ENCODE measurements at places on chromosomes 11 and 22.

DNA sequence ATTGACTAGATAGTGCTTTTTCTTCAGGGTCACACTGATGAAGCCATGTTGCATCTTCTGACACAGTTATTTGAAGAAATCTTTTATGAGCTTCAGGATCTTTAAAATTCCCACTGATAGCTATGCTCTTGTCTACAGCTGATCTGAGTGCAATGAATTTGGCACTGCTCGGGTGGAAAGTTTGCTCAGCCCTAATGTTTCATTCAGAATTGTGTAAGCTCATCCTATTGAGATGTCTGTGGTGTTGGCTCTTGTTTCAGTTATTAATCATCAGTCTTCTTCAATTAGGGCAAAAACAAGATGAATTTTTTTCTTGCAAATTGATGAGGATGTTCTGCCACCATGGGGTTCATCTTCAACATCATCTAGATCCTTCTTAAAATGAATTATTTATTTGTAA is 1387.0 kb upstream of the RAG2 start:
- DNase-seq: no peak

DNA sequence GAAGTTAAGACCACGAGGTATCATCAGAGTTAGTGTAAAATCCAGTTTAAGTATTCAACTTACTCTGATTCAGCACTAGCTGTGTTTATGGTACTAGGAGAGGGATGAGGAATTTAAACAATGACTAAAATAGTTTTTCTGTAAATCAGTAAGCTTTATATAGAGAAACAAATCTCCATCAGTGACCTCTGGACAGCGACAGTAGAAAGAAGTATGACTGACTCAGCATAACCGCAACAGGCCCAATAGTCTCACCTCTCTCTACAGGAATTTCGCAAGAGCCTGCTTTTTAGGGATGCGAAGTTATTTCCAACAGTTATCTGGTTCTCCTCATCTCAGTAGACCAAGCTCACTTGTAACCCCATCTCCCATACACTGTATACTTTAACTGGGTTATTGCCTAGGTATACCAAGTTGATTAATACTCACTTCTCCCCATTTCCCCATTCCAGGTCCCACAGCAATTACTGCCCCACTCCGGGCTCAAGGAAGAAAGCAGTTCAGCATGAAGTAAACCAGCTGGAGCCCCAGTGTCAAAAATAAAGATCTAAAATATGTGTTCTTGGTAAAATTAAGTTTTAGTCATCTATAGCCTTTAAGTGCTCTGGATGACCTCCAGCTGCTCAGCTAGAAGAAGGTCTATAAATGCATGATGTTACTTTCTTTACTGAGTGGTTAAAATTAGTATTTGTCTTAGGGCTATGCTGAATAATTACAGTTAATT is 770.6 kb upstream of the CCDC90B start:
- no peak for DNase-seq

GRCh38 chr22:19974268-19974861 is 32.7 kb upstream of the TXNRD2 start:
- peak; percentile 57 for DNase-seq

DNA sequence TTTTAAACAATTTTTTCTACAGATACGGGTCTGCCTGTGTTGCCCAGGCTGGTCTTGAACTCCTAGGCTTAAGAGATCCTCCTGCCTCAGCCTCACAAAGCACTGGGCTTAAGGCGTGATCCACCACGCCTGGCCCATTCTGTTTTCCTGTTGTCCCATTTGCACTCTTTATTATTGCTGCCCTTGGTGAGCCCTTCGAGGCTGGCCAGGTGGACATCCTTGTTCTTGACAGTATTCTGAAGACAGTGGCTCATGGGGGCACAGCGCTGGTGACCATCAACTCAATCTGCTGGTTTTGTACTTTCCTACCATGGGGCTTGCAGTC is 35.6 kb downstream of the TBC1D22A start:
- DNase-seq: no peak

DNA sequence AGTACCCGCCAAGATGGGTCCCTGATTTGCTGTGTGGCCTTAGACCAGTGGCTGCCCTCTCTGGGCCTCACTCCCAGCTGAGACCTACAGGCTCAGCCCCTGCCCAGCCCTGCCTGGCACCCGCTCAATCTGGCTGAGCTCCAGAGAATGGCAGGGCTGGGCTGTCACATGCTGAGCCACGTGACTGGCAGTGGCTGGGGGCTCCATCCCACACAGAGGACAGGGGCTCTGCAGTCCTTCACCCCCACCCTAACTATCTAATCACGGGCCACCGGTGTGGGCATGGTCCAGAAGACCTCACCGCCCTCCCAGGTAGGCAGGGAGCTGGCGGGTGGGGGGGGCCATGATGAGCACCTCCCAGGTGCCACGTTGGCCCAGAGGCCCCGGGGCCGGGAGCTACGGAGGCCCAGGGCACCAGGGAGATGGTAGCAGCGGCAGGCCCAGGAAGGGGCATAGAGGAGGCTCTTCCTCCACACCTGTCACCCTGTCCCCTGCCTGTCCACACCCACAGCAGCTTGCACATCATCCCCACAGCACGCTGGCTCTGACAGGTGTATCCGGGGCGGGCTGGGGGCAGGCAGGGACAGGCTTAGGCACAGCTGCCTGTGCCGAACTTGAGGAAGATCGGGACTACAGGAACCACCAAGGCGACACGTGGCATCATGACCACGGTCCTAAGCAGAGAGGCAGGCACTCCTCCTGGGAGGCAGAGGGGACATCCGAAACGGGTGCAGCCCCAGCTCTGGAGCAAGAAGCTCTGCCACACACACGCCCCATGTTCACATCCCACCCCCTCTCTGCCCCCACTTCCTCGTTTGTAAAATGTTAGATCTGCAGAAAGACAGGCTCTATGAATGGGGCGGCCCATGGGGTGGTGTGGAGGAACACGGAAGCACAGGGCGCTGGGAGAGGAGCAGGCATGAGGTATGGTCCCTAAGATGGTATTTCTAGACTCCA is 1.5 kb upstream of the ALDH3B1 start:
- DNase-seq: no peak

- no peak for DNase-seq
Measured at GRCh38 chr11:78791254-78791653, 216.6 kb upstream of the NARS2 start.

- peak; percentile 27 for DNase-seq
Measured at GRCh38 chr11:11843211-11843621, 1.4 kb downstream of the USP47 start.

GRCh38 chr22:43267981-43268660 is 75.1 kb downstream of the SCUBE1 start:
- no peak for DNase-seq

- DNase-seq: no peak
Measured at GRCh38 chr11:107675902-107676301, 36.0 kb downstream of the SLN start.

- no peak for DNase-seq
Measured at GRCh38 chr11:26623076-26623659, 51.1 kb upstream of the MUC15 start.

DNA sequence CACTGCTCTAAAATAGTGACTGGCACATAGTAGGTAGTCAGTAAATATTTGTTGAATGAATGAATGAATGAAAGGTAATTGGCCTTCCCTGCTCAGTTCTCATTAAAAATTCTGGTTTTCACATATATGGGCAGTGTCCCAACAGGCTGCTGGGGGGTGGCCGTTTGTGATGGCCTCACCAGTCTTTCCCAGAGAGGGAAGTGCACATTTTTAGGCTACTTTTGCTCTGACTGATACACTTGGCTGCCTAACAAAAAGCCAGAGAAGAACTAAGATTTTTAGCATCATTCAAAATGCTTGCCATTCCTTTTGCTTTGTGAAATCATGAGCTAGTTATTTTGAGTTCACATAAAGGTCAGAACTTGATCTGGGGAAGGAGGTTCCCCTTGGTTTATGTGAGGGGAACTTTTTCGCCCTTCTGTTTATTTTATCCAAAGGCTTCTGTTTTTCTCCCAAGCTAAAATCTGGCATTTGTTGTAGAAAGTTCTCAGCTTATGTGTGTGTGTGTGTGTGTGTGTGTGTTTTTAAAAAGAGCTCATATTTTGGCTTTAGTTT is 83.1 kb downstream of the PTPRJ start:
- no peak for DNase-seq

- DNase-seq: no peak
Measured at GRCh38 chr11:133219543-133219942, 312.8 kb downstream of the OPCML start.

- DNase-seq: peak; percentile 62
Measured at GRCh38 chr11:13465909-13466371, 2.9 kb upstream of the BTBD10 start.

DNA sequence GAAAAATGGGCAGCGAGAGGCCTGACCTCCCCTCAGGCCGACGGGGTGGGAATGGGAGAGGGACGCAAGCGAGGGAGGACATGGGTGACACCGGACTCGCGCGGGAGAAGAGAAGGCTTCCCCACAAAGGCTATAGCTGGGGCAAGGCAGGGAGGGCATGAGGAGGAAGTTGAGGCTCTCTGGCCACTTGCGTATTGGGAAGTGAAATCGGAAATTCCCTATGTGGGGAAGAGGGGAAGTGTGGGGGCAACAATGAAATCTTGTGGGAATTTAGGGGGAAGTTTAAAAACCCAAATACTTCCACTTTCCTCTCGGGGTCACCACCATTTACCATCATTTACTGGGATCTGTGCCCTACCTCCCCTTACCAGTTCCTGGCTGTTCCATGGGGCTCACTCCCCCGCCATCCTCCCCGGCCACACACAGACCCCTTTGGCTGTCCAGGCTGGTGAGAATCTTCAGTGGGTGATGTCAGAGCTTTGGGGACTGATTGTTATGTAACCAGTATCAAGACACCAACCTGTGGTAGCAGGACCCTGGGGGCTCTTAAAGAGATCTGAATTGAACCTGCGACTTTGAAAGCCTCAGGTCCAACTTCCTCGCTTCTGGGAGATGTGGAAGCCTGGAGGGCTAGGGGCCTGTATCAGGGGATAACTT is 951 bp upstream of the EHD1 start:
- DNase-seq: no peak

DNA sequence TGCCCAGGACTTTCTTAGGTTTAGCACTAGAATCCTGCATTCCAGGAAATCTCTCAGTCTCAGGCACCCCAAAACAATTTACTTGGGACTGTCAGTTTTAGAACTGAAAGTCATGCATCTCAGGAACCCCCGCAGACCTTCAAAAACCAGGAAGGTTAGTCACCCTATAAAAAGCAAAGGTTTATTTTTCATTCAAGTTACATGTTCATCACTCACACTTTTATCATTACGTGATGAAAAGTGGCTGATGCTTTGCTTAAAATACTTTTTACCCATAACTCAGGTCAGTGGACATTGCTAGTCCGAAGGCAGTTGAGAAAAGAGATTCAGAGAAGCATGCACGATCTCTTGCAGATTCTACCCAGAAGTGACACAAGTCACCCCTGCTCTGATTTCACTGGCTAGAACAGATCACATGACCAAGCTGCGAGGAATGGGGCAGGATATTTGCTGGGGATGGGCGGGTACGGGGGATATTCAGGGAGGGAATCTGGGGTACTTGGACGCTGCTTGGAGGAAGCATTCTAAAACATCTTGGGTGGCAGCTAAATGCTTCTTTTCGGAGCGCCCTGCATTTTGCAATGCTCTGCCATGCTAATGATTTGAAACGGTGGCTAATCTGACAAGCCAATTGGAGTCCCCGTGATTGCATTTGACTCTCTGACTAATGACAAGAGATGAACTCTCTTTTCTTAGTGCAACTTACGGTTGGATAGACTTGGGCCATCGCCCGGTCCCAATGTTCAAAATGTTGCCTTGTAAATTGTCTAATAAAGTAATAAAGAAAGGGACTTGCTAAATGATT is 110.2 kb downstream of the MIAT start:
- DNase-seq: no peak

- no peak for DNase-seq
Measured at GRCh38 chr11:73623686-73624085, 22.7 kb upstream of the PLEKHB1 start.

DNA sequence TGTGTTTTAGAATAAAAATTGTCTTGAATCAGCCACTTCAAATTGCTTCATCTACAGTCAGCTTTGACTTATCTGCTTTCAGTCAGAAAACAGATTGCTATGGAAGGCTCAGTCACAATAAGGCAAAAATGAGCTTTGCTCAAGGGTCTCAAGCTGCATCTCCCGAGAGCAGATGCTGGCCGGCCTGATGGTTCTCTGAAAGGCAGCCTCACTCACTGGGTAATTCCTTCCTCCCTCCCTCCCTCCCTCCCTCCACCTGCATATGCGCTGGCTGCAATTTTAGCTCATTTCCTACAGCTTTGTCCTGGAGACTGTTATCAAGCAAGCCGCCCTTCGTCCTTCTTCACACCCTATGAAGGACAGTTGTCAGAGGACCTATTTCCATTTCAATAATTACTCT is 1.6 kb upstream of the IZUMO1R start:
- DNase-seq: no peak

GRCh38 chr22:17242641-17243040 is 23.4 kb upstream of the ADA2 start:
- no peak for DNase-seq

GRCh38 chr11:58770627-58771457 is 39.1 kb upstream of the GLYAT start:
- DNase-seq: no peak

DNA sequence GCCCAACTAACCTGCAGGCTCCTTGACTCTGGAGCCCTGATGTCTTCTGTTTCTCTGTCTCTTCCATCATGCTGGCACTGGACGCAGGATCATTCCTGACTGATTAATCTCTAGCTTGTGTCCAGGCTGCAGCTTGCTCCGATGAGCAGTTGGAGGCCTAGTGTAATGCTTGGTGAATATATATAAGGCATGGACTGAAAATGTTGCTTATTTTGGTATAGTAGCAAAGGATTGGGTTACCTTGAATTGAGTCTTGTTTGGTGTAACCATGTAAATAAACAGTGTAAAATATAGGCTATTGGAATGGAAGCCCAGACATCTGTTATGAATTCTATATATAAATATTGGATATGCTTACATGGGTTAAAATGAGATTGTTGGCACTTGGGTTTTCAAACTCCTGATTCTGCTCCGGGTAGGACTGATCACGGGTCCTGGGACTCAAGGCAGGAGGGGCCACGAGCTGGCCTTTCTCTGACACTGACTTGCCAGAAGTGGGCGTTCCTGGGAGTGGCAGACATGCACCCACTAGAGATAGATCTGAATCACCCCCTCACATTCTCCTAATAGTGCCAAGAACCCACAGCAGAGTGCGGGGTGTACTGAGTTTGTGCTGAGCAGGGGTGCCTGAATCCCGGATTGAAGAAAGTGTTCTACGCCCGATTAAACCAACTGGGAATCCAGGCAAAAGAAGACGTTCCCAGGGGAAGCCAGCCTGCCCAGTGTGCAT is 25.8 kb downstream of the LRP5 start:
- DNase-seq: no peak

DNA sequence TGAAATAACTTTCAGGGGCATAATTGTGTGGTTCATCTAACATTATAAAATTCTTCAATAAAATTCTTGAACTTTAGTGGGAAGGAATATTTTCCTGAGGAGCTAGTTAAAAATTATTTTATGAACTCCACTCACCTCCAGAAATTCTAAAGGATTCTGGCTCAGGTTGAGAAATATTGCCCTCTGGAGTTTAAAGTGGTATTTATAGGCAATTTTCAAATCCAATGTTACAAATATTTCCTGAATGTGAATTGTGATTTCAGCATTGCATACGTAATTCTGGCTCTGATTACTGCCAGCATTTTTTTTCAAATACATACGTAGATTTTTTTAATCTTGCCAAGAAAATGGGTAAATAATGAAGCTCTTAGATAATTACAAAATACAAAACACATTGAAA is 598.2 kb upstream of the ANO3 start:
- DNase-seq: no peak

- DNase-seq: peak; percentile 90
Measured at GRCh38 chr11:126211236-126212088, at the start of the genes FAM118B and RPUSD4. TSS of gene FAM118B (plus strand) at chr11:126211782. CDS start at chr11:126235002, 23,220 bp downstream. TSS of gene RPUSD4 (minus strand) at chr11:126211650. CDS start at chr11:126211638, 12 bp downstream.

- DNase-seq: no peak
Measured at GRCh38 chr11:20156280-20156875, 3.9 kb downstream of the DBX1 start.

All from HAP-1 (cell line).